ENCODE measurements at places on chromosomes 4 and X.

- no peak for DNase-seq
These were observed 106.2 kb downstream of the SYTL5 start for GRCh38 chrX:38112566-38112965.

DNA sequence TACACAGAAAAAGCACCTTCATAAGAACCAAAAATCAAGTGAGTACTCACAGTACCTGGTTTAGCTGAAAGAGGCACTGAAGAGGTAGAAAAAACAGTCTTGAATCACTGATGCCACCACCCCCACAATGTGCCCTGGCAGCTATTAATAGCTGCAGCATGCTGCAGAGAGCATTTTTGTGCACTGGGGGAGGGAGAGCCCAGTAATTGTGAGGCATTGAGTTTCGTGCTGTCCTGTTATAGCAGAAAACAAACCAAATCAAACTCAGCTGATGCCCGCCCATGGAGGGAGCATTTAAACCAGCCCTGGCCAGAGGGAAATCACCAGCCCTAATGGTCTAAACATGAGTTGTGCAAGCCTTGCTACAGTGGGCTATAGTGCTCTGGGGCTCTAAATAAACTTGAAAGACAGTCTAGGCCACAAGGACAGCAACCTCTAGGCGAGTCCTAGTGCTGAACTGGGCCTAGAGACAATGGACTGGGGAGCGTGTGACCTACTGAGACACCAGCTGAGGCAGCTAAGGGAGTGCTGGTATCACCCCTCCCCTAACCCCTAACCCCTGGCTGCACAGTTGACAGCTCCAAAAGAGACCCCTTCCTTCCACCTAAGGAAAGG lies 106.3 kb upstream of the TMLHE start:
- DNase-seq = no peak

DNA sequence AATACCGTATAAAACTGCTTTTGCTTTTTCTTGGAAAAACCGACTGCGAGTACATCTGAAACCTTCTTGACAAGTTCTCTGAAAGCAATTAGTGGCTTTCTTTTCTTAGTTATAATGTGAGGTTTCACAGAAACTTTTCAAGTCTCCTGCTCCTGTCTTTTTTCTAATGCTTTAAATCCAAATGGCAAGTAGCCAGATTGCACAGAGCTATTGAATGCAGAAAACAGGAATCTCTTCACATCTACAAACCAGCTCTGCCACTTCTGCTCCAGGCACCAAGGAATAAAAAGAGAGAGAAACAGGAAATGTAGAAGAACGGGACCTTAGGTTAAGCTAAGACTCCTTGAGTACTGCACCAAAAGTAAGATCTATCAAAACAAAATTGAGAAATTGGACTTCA lies 267.3 kb upstream of the TET2 start:
- no peak for DNase-seq

DNA sequence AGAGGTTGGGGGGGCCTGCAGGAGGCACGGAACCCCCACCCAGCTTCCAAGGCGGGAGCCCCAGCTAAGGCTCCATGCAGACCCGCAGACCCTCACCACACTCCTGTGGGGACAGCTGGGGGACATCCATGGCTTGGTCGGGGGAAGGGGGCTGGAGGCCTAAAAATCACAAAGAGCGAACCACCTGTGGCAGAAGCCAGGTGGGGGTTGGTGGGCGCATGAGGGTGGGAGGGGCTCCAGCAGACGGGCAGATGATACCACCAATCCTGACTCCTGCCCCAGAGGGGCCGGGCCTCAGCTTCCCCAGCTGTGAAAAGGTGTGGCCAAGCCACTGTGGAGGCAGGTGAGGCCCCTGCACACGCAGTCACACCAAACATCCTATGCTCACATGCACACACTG lies 111.6 kb downstream of the FAM53A start:
- DNase-seq = no peak

GRCh38 chr4:113962016-113962347 lies 17.5 kb downstream of the ARSJ start:
- no peak for DNase-seq

- DNase-seq = no peak
These were observed 313.5 kb downstream of the TMA16 start for GRCh38 chr4:163808011-163808410.

DNA sequence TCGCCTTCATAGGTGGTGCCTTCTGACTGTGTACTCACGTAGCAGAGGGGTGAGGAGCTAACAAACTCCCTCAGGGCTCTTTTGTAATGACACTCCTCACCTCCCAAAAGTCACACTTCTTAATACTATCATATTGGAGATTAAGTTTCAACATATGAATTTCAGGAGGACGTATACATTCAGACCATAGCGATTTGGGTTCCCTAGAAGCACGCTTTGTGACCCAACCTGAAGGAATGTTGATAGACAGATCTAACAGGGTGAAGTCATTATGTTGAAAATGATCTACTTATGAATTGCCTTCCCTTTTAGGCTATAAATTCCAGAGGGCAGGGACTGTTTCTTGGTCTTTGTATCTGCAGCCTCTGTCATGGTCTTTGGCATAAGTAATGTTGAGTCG lies 3.2 kb upstream of the KLHL34 start:
- no peak for DNase-seq

- DNase-seq = no peak
These were observed 65.3 kb upstream of the NDUFC1 start for GRCh38 chr4:139367421-139368090.

DNA sequence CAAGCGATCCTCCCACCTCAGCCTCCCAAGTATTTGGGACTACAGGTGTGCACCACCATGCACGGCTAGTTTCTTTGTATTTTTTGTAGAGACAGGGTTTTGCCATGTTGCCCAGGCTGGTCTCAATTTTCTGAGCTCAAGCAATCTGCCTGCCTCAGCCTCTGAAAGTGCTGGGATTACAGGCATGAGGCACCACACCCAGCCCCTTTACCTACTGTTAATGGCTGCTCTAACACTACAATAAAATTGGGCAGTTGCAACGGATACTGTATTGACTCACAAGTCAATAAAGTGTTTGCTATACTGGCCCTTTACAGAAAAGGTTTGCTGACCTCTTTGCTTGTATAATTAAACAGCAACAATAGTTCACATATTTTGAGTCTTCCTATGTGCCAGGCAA lies 41.5 kb downstream of the TRIM2 start:
- no peak for DNase-seq

DNA sequence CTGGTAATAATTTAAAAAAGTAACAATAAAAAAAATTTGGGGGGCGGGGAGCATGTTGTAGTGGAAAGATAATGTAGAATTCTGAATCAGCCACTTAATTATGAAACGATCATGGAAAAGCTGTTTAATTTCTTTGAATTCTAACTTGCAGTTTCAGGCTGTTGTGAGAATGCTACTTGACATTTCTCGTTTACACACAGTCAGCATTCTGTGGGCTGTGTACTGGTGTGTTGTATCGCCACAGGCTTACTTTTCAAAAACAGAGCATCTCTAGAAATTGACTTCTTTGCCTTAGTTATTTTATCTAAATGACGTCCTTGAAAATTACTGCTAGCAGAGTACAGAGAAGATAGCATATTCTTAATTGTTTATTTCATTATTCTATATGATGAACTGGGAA lies 350.4 kb downstream of the FSTL5 start:
- no peak for DNase-seq

DNA sequence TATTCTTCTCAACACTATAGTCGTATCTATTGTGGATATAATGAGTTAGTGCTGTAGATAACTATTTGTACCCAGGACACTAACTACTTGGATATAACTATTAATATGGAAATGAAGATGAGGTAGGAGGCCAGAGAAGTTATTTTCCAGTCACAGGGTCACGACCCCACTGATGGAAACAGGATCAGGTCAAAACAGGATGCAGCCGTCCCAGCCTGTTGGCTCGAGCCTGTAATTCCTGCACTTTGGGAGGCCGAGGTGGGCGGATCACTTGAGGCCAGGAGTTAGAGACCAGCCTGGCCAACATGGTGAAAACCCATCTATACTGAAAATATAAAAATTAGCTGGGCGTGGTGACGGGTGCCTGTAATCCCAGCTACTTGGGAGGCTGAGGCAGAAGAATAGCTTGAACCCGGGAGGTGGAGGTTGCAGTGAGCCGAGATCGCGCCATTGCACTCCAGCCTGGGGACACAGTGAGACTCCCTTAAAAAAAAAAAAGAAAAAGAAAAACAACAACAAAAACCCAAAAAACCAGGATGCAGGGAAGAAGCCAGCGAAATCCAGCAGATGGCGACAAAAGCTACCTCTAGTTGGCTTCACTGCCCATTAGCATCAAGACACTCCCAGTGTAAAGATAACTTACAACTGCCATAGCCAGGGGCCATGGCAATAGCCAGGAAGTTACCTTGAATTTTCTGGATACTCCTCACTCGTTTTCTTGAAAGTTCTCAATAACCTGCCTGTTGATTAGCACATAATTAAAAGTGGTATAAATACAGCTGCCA lies 37.9 kb upstream of the NKAP start:
- DNase-seq = no peak

DNA sequence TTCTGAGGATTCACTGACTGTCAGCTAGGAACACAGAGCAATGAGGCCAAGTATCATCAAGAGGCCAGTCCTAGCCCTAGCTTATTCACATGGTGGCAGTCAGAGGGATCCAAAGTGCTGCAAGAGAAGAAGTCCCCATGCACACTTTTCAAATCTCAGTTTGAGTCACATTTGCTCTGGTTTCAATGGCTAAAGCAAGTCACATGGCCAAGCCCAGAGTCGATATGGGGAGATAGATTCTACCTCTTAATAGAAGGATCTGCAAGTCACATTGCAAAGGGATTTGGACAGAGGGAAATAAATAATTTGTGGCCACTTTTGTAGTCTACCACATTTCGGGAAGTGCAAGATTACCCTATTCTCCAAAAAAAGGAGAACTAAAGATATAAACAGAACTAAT lies 3.7 kb upstream of the LCORL start:
- DNase-seq = no peak

DNA sequence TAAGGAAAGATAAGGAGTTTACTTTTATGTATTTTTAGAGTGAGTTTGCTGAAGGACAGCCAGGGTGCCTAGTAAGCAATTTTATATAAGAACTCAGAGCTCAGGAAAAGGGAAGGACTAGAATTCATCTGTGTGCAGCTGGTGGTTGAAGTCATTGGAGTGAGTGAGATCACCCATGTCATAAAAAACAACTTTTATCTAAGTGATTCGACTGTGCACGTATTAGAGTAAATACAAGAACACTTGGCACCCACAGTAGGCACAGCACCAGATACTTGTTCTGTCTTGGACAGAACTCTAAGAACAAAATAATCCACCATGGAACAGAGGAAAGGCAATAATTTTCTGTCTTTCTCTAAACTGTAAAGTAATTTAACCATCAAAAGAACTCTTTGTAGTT lies 31.6 kb downstream of the SYNPO2 start:
- DNase-seq = no peak

DNA sequence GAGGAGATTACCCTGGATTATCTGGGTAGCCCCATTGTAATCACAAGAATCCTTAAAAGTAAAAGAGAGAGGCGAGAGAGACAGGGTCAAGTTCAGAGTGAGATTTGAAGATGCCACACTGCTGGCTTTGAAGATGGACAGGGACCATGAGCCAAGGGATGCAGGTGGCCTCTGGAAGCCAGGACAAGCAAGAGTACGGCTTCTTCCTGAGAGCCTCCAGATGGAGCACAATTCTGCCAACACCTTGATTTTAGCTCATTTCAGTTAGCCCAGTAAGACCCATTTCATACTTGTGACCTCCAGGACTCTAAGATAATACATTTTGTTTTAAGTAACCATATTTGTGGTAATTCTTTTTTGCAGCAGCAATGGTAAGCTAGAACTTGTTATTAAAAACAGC lies 120.3 kb downstream of the GPM6A start:
- DNase-seq = no peak

GRCh38 chrX:5726224-5726623 lies 502.4 kb downstream of the NLGN4X start:
- no peak for DNase-seq

DNA sequence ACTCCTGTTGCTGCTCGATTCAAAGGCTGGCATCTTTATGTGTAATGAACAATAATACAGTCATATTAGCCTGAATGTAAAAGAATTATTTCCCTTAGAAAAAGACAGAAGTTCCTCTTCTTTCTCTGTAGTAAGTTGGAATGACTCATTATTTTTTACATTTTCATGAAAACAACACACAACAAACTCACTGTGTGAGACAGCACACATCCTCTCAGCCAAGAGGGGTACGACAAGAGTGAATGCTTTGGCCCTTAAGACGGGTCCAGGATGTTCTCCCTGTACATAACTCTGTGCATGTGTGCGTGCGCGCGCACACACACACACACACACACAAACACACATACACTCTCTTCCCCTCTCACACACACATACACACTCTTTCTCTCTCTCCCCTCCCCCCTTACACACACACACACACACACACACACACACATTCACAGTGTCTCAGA lies 72.8 kb downstream of the MANBA start:
- DNase-seq = no peak

DNA sequence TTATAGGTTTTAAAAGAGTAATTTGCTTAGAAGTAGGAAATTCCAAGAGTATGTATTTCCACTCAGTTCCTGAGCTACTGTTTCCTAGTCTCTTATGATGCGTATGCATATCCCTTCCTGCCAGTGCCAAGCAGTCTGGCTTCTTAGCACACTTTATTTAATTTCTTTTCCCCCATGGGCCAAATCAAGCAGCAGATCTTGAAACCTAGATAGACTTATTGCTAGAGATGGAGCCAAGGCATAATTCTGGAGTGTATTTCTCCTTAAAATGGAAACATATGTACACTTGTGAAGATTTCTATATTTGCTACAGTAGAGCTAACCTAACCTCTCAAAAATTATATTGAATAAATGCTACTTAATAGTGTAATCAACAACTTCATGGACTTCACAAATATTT lies 2337.6 kb downstream of the PCDH7 start:
- DNase-seq = no peak

- DNase-seq = no peak
These were observed 515.0 kb downstream of the CFAP47 start for GRCh38 chrX:36434522-36434921.

GRCh38 chrX:18955676-18956075 lies 28.2 kb downstream of the PHKA2 start:
- no peak for DNase-seq

- DNase-seq = no peak
These were observed 38.1 kb downstream of the AMOT start for GRCh38 chrX:112802541-112802940.

GRCh38 chr4:185730387-185730786 lies 81.6 kb downstream of the SORBS2 start:
- DNase-seq = no peak

GRCh38 chr4:140617499-140618248 lies 48.9 kb upstream of the UCP1 start:
- no peak for DNase-seq

DNA sequence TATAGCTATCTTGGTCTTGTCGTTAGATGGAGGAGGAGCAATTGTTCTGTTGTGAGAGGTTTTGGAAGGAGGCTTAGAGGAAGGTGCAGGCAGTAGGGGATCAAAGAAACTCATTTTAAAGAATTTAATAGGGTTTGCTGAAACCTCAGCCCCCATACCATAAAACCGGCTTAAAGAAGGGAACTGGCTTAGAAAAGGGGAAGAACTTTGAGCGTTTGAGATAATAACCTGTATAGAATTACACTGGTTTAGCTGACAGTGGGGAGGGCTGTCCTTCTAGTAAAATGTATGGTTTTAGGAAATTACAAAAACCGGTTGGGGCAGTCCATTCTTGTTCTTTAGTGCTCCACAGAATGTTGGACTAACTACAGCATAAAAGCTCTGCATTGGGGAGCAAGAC lies 128.1 kb downstream of the KDM6A start:
- no peak for DNase-seq

Measured in glomerular endothelial cell (primary cell).